ENCODE measurements at places on chromosomes 3 and 15.
A peak's percentile ranks its signal among the peaks of the same experiment; 100 is the strongest.

GRCh38 chr3:58358808-58359207 is 26.1 kb downstream of the PXK start:
- no peak for DNase-seq

DNA sequence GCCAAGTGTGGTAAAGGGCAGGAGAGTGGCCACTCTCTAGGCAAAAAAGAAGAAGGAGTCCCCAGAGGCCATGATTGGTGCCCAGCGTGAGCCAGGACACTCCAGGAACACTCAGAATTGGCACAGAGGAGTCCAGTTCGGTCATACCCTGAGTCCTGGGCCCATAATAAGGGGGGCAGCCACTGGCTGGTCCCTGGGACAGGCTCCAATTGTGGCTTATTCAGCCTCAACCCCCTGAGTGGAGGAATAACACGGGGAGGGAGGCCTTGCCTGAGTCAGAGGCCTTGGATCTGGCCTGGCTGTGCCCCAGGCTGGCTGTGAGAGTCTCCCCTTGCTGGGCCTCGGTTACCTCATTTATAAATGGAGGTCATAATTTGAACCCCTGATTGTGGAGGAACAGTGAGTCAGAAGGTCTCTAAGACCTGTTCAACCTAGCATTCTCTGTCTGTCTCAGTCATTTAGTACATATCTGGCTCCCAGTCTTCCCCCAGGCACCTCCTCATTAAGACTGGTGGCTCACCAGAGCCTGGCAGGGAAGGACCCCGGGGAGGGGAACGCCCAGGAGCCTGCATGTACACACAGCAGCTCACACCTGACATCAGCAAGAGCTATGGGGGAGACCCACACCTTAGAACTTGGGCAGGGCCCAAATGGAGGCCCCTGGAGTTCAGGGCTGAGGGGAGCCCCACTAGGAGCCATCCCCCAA is 95.9 kb upstream of the ATP2B2 start:
- peak; percentile 34 for DNase-seq

DNA sequence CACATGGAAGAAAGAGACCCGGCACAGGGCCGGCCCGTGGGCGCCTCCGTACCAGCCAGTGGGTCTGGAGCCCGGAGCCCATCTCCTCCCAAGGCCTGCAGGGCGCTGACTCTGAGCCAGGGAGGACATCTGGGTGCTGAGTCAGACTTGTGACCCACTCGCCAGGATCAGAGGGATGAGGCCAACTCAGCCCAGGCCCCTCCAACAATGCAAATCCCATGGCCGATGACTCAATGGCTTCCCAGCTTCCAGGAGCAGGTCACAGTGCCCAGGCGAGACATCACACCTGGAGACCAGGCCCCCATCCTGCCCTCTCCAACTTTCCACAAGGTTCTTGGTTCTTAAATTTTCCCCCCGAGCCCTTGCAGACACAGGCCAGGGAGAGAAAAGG is 95.1 kb downstream of the LRIG1 start:
- no peak for DNase-seq

- no peak for DNase-seq
These were observed 97.7 kb upstream of the TSPAN3 start for GRCh38 chr15:77168616-77169015.

DNA sequence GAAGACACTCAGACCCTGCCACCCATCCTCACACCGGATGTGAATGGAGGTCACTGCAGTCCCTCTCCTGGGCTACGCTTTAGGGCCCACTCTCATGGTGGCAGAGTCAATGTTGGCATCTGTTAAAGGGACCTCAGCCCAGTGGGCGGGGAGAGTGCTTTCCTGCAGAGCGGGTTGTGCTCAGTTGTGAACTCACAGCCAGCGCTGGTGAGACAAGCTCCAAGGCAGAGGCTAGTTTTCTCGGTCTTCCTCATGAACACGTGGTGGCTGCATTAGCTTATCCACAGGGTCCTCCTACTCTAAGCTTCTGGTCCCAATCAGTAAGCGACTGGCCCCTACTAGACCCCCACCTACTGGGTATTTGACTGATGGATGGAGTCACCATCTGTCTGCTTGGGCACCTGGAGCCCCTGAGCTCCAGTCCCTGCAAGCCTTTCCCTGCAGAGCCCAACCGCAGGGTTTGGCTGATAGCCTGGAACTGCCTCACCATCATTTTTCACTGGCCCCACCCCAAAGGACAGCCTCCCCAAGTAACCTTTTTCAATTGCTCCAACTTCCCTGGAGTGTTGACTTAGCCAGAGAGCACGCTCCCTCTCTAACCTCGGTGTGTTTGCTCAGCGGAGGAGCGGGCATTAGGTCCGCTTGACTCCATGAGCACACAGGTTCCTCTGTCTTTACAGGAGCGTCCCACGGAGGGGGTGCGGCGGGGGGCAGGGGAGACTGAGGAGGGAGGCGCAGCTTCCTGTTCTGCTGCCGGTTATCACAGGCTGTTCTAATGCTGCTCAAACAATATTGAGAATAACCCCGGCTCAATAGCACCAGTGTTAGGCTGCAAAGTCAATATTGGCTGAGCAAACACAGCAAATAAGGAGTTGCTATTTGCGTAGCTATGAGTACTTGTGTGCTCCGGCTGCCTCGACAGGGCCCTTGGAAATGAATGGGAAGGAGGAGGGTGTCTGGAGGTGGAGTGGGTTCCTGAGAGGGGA is 141.7 kb downstream of the RPLP1 start:
- DNase-seq, result peak; percentile 64

- peak; percentile 11 for DNase-seq
These were observed 42.1 kb downstream of the SEMA3G start for GRCh38 chr3:52402706-52403270.

DNA sequence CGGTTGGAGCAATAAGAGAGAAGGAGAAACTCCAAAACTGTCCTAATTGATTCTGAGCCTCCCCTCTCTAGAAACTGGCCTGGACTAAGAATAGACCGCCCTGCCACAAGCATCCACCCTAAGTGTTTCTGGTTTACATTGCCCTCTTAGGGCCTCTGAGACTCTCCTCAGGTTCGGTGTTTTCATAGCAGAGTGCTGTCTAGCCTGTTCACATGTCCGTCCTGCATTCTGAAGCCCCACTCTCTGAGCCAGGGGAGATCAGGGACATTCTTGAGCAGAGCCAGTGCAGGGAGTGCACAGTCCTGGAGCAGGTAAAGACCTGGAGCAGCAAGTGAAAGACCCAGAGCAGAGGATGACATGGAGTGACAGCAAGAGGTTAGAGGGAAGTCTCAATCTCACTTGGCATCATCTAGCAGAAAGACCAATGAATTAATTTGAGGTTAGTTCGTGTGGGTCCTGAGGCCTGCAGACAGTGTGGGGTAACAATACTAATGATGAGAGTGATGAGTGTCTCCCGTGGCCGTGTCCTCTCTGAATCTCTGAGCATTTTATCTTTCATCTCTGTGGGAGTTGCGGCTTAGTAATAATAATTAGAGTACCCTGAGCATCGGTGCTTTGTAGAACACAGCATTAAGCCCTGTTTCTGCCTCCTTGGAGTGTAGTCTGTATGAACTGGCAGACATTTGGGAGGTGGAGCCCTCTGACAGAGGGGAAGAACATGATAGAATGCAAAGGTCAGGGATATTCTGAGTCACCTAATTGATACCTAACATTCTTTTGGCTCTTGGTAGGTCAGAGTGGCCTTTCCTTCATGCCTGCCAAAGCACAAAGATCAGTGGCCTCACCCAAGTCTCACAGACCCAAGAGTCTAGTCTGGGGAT is 24.6 kb downstream of the MAPKBP1 start:
- no peak for DNase-seq

- no peak for DNase-seq
These were observed 251.0 kb downstream of the ROBO1 start for GRCh38 chr3:79516795-79517194.

DNA sequence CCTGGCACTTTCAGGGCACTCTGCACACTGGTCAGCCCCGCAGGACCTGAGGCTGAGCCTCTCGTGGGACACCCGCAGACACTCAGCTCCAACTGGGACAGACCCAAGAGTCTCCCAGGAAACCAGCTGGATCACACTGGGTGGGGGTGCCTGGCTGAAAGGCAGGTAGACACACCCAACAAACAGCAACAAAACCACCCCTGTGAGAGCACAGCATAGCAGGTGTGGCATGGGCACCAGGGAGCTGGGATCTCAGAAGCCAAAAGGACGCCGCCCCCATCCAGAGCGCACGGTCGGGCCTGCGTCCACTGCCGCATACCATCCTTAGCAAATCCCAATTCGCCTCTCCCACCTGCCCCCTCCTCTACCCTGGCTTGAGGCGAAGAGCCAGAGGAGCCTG is 154.2 kb upstream of the LINGO1 start:
- DNase-seq, result no peak

DNA sequence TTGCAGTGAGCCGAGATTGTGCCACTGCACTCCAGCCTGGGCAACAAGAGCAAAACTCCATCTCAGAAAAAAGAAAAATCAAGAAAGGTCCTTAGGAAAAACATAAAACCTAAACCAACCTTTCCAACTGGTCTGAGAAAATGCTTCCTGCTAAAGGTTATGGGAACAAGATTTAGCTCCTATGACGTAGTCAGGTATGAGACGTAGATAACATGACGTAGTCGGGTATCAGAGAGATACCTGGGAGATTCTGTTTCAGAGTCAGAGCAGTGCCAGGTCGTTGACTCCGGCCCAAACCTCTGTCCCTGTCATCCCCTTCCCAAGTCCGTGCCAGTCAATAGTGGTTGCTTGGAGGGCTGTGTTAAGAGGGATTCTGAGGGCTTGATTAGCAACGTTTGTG is 39.9 kb downstream of the LMCD1 start:
- DNase-seq, result no peak

DNA sequence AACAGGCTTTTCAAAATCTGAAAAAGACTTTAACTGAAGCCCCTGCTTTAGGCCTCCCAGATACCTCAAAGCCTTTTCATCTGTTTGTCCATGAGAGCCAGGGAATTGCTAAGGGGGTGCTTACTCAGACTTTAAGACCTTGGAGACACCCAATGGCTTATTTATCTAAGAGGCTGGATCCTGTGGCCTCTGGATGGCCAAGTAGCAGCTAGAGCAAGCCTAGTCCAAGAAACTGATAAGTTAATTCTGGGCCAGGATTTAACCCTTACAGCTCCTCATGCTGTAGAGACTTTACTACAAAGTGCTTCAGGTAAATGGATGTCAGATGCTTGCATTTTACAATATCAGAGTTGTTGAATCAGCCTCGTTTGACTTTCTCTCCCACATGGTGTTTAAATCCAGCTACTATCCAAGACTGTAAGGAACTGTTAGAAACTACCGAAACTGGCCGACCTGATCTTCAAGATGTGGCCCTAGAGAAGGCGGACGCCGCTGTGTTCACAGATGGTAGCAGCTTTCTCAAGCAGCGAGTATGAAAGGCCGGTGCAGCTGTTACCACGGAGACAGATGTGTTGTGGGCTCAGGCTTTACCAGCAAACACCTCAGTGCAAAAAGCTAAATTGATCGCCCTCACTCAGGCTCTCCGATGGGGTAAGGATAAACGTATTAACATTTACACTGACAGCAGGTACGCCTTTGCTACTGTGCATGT is 3.3 kb downstream of the DET1 start:
- no peak for DNase-seq

DNA sequence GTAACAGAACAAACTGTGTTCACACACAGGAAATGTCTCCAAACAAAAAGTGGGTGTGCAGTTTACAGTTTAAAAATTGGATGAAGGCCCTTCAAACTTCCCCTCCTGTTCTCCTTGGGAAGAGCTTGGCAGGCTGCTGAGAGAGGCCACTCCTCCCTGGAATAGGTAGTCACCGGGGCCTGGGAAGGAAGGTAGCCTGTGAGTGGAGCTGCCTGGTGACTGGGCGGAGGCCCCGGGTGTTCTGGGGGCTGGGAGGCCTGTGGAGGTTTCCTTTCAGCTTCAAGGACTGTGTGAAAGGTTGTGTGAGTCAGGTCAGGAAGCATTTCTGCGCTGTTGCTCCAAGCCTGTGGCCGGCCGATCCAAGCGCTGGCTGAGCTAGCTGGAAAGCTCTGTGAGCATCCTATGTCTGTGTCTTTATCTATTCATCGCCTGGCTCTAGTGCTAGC is 14.1 kb downstream of the SLCO3A1 start:
- DNase-seq, result peak; percentile 73

DNA sequence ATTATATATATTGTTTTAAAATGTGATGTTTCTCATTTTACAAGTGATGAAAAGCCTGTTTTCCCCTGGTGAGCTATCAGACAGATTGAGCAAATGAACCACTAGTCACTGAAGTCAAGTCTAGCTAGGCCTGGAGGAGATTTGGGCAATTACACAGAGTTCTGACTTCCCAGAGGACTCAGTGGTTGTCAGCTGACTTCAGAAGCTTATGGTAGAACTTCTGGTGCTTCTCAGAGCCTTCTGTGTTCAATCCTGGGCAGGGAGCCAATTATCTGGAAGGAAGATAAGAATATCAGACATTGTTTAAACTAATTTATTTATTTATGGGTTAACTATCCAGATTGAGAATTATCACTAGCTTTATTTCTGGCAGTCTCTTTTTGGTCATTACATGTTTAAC is 37.7 kb upstream of the NAALADL2 start:
- DNase-seq, result no peak

Data from left ventricle myocardium superior (tissue), 1 donor.